Nephron progenitor cell (in vitro differentiated cells): ENCODE measurements at places on chromosomes 2 and 18.

DNA sequence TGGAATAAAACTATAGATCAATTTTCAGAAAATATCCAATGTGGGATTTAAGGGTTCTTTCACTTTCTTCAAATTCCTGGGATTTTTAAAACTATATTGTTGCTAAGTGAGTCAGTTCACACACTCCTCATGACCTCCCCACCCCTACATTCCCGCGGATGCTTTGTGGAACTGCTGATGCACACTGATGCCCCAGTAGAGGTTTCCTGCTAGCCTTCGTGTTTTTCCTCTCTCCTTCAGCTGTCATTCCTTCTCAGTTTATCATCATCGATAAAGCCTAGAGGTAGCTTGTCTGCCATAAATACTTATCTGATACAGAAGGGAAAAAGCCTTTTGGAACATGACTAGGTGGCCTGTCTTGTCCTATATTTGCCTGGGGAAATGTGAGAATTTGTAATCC lies 67.4 kb upstream of the GALNT5 start:
- DNase-seq: no peak

DNA sequence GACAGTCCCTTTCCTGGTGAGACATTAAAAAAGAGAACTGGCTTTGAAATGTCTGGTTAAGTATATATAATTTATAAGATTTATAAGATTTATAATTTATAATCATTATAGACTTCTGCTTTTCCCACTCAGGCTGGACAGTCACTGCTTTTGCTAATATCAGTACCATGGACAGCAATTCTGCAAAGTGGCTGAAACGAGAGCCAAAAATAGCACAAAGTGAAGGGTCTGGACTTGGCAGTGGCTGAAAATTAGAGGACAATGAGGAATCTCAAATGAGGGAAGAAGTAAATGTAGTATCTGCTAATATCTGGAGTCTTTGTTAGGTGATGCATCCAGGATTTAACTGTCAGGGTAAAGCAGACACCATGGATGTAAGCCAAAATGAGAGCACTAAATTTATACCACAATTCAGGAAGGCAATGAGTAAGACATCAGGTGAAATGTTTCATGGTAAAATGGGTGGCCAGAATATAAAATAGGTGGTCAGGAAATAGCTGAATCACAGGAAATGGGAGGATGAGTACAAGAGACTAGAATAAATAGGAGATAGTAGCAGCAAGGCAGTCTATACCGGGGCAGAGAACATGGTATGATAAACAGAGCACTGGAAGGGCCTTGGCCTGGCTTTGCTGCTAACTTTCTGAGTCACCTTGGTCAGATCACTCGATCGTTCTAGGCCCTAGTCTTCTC lies 39.6 kb upstream of the BOD1L2 start:
- peak; percentile 44 for DNase-seq

DNA sequence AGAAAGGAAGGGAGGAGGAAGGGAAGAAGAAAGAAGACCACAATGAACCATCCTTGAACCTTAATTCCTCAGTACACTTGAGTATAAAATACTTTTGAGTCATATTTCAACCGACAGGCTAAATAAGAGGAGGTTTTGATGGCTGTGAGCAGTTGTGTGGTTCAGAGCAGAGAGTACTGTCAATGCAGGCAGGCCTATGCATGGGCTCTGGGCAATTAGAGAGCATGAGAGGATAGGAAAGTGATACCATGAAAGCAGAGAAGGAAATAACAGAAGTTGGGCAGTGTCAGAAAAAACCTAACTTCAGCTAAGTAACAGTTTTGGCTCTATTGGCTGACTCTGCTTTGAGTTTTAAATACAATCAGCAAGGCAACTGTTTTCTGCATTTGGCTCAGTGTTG lies 123.6 kb upstream of the STK17B start:
- no peak for DNase-seq

DNA sequence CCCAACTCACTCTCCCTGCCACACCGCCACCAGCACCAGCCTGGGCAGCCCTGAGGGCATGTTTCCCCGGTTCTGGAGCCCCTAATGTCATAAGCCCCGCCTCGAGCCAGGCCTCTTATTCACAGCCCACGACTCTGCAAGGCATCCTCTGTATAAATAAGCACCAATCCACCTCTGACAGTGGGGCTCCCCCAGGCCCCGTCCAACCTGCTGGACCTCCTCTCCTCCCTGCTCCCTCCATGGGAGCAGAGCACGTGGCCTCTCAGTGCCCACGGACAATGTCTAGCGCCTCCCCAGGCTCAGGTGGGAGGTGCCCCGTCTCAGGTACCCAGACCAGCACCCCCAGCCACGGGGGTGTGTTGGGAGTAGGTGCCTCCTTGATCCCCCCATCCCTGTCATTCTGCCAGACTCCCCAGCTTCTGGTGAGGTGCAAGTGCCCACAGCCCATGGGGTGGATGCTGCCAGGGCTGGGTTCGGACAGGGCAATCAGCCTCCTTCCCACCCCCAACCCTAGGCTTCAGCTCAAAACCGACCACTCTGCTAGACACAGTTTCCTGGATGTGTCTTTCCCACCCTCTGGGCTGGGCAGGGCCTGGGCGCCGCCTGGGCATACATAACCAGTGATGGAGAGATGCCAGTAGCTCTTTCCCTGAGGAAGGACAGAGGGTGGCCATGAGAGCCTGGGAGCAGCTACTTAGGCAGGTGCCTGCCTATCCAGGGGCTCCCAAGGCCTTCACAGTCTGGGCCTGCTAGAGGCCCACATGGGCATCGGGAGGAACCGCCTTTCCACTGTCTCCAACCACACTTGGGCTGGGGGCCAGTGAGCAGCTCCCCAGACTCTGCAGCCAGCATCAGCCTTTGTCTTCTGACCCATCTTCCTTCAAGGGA lies 1.6 kb upstream of the ADRA2B start:
- no peak for DNase-seq

DNA sequence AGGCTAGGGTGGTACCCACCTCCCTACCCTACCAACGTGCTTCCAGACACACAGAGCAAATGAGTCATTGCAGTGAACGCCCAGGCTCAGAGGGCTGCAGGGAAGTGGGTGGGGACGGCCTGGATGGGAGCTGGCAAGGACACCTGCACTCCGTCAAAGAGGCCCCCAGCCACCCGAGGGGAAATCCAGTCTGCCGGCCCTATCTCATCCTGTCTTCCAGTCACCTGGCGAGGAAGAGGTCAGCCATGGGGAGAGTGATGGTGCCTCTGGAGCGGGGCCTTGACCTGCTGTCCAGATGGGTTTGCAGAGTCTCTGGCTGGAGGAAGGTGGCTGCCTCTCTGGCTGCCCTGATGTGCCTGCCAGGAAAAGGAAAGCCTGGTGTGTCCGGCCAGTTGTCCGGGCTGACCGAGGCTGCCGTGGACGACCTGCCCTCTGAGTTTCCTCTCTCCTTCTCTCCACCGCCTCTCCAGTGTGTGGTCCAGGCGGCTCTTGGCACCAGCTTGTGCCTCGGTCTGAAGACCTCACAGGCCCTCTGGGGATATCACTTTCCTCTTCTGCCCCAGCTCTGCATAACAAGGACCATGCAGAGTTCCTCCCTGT lies 209.7 kb upstream of the COPS8 start:
- peak; percentile 20 for DNase-seq

GRCh38 chr2:192030856-192031255 lies 163.9 kb downstream of the TMEFF2 start:
- DNase-seq: no peak

GRCh38 chr2:69097891-69098655 lies 85.1 kb downstream of the ANTXR1 start:
- no peak for DNase-seq

DNA sequence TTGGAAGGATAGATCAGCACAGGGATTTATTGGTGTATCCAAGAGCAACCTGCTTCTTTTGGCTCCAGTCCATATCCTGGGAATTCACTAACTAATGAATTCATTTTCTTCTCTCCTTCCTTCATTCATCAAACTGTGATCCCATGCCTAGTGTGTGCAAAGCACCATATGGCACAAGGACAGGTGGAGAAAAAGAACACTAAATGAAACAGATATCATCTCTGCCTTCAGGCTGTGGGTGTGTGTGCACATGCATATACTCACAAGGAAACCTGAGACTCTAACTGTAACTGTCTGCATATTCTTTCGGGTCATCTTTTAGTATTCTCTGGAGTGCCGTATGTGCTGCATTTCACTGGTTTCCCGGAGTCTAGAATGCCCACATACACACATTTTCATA lies 20.2 kb downstream of the TNP1 start:
- DNase-seq: no peak

GRCh38 chr2:2886922-2887321 lies 490.7 kb downstream of the EIPR1 start:
- DNase-seq: no peak

- no peak for DNase-seq
Observed at GRCh38 chr2:12807907-12808810, 91.4 kb downstream of the TRIB2 start.
